Activated T-helper 2 cell treated with anti-CD3 and anti-CD28 coated beads, Interferon-gamma antibody, Interleukin-2, Interleukin-4, amounts not matched to agents 10 μg/mL and 5 μg/mL and 100 μg/mL, durations not matched to agents 14 hours and 24 hours and 36 hours (primary cell): ENCODE measurements at places on chromosomes 16 and 17.

DNA sequence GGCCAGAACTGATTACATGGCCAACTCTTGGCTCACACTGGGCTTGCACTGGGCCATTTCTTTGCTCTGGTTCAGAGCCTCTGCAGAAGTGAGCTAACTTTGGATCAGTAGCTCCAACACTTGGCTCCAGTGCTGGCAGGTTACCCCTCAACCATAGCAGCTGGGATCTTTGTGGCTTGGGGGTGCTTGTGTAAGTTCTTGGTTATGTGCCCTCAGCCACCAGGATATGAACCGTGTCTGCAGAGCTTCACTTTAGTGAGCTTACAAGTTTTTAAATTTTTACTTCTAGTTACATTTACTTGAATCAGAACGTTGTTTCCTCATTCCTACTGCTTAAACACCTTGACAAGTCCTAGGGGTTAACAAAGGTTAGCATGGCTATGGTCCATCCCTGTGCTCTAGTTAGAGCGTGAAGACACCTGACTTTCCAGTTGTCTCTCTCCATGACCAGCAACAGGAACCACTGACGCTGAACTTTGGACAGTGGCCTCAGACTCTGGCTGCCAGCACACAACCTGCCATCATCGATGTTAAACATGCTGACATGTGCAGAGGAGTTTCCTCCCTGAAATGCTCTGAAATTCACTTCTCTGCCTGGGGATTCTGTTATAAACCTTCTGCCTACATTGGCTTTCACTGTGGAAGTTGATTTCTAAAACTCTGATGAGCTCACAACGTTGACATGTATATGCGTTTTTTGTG is 4.1 kb downstream of the PDF start:
- peaks cover 26% of the 10 kb centered on the region for H3K4me1 ChIP-seq
- no peak overlapping the region for H3K4me3 ChIP-seq
- H3K27me3 ChIP-seq = no peaks in the 10 kb centered on the region
- no peak for DNase-seq
- peaks cover 75% of the 10 kb centered on the region for H3K36me3 ChIP-seq

DNA sequence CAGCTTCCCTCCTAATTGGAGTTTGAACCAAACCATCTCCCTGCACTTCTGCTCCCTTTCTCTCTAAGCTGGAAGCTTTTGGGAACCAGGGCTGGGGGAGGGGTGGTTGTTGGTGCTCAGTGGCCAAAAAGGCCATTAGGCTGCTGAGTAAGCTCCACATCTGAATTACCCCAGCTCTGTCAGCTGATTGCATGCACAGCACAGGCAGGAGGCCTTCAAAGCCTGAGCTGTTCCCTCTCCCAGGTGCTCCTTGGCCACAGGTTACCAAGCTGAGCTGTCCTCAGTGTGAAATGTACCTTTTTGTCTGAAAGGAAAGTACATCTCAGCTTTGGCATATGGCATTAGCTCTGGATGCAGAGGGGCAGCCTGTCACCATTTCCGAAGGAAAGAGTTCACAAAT is 6.2 kb upstream of the TBKBP1 start:
- H3K4me3 ChIP-seq = no peak overlapping the region
- H3K36me3 ChIP-seq = peaks cover 45% of the 10 kb centered on the region
- H3K4me1 ChIP-seq = peaks cover 19% of the 10 kb centered on the region
- H3K27me3 ChIP-seq = no peaks in the 10 kb centered on the region

DNA sequence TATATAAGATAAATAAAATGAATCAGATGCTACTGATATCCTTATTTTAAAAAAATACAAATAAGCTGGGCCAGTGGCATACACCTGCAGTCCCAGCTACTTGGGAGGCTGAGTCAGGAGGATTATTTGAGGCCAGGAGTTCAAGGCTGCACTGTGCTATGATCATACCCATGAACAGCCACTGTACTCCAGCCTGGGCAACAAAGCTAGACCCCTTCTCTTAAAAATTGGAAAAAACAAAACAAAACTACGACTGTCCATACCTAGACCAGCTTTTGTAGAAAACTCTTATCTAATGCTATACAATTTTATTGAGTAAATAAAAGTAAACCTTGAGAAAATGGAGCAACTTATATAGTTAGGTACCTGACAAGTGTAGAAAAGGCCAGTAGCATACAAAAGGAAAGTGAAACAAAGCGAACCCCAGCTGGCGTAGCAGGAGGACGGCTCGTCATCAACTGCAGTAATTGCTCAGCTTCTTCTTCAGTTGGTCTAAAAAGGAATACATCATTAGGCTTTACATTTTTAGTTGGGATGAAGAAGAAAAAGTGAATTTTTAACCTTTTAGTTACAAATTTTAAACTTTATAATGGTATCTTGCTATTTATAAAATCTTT is 23.6 kb downstream of the INTS2 start:
- H3K27me3 ChIP-seq = no peaks in the 10 kb centered on the region
- H3K27ac ChIP-seq = peak overlapping the region; percentile 42
- DNase-seq = no peak

DNA sequence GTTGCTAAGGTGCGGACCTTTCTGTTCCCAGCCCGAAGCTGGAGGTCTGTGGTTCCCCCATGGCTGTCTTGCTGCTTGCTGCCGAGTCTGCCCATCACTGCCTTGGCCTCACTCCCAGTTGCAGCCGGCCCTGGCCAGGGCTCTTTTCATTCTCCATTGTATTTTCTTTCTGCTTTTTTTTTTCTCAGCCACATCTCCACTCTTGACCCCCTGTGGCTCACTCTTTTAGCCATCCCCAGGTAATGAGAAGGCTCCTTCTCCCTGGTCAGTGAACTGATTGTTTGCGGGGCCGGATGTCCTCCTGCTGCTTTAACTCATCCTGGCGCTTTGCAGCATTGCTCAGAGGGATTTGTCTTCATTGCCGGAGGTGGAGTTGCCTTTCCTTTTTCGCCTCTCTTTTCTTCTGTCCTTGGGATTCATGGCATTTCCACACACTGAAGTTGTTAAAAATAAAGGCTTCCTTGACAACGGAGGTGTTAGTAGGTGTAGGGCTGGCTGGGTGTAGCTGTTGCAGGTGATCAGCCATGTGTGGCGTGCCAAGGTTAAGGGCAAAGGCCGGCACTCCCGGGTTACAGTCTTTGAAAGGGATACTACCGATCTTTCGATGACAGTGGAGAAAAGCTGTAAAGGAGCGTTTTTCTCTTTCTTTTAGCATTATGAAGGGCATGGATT is 34.1 kb downstream of the MAP2K6 start:
- no peak overlapping the region for H3K4me3 ChIP-seq
- no peaks in the 10 kb centered on the region for H3K27me3 ChIP-seq
- no peak overlapping the region for H3K27ac ChIP-seq
- no peak for DNase-seq
- no peaks in the 10 kb centered on the region for H3K36me3 ChIP-seq
- H3K4me1 ChIP-seq = peaks cover 7% of the 10 kb centered on the region
